ENCODE measurements at places on chromosomes 4 and X.

DNA sequence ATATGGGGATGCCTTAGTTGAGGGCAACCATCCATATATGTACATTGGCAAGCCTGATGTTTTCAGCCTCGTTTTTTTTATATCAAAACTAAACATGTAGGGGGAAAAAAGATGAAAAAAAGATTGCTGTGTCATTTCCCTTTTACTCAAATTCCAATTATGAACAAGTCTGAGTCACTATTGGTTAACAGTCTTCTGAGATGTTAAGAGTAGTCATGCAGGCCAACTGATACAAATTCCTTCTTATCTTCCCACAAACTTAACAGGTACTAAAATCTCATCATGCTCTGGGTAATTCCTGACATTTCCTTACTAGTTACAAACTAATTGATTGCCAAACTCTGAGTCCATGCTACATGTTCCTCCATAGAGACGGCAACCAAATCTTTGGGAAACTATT lies 222.1 kb downstream of the FRMPD4 start:
- no peak for DNase-seq

DNA sequence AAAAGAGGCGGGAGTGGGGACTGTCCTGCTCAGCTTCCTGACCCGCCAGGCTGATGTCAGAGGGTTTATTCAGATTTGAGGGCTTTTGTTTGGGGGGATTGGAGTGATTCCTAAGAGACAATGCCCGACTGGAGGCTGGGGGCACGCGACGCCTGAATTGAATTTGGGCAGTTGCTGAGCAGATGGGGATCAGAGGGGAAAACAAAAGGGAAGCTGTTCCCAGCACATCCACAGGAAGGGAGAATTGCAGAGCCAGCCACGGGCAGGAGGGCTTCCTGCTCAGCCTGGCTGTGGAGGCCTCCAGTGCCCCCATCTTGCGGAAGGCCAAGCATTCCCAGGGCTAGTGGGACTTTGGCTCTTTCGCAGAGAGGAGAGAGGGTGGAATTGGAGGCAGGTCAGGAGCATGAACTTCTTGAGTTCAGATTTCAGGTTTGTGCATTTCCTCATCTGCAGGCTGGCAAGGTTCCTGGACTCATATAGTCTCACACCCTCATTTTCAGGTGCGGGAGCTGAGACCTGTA lies 162.8 kb downstream of the NHS start:
- DNase-seq, result no peak

DNA sequence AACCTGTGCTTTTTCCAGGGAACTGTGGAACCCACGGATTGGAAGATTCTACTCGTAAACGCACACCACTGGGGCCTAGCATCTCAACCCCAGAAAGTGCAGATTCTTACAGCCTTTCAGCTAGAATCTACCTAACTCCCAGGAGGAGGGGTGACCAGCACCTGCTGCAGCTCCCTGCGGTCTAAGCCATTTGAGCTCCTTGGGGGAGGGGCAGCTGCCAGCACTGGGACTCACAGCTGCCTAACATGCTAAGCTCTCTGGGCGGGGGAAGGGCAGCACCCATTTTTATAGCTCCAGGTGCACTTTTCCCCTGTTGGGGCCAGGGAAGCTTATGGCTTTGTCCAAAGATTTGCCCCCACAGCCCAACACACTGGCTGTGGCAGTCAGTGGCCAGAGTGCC lies 595.7 kb upstream of the EPHA5 start:
- DNase-seq, result no peak

DNA sequence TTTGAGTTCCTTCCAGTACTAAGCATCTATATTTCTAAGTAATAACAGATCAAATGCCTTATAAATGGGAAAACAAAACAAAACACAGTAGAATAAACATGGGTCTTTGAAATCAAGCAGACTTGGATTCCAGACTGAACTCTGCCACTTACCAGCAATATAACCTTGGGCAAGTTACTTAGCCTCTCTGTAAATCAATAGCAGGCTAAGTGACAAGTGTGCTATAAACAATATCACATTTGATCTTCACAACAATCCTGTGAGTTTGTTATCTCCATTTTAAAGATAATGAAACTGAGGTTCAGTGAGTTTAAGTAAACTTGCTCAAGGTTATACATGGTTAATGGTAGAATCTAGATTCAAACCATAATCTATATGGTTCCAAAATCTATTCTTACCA lies 165.8 kb downstream of the GPC3 start:
- no peak for DNase-seq

GRCh38 chr4:54228961-54229501 lies at the start of gene PDGFRA:
TSS of gene PDGFRA (plus strand) at chr4:54229293. CDS start at chr4:54258769, 29,476 bp downstream.
- no peak for DNase-seq

GRCh38 chr4:129282293-129282692 lies 186.3 kb downstream of the C4orf33 start:
- DNase-seq, result no peak

- DNase-seq, result no peak
Measured at GRCh38 chr4:155234206-155234605, 25.8 kb downstream of the NPY2R start.

DNA sequence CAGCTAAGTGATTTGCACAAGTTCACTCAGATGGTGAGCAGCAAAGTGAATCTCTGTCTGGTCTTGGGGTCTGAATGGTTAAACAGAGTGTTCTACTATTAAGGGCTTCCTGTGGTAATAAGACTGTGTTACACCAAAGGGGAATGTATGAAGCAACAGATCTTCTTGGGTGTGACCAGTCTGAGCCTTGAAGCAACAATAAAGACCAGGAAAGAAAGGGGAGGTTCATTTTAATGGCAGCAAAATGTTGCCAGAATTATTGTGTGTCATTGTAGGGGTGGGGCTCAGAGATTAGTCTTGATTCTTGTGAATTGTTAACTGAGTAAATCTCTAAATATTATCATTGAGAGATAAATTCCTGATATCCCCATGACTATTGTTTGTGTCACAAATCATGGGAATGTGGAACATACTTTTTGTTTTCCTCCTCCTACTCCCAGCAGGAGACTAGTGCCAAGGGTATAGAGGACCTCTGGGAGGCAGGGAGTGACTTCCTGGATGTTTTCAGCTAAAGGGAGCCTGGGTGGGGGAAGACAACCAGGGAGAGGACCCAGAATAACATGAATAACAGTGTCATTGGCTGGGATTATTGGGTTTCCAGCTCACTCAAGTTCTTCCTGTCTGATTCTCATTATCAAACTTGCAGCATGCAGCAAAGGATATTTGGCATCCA lies 141.4 kb upstream of the PAK3 start:
- no peak for DNase-seq

- no peak for DNase-seq
Measured at GRCh38 chr4:114435116-114435515, 163.5 kb upstream of the UGT8 start.

DNA sequence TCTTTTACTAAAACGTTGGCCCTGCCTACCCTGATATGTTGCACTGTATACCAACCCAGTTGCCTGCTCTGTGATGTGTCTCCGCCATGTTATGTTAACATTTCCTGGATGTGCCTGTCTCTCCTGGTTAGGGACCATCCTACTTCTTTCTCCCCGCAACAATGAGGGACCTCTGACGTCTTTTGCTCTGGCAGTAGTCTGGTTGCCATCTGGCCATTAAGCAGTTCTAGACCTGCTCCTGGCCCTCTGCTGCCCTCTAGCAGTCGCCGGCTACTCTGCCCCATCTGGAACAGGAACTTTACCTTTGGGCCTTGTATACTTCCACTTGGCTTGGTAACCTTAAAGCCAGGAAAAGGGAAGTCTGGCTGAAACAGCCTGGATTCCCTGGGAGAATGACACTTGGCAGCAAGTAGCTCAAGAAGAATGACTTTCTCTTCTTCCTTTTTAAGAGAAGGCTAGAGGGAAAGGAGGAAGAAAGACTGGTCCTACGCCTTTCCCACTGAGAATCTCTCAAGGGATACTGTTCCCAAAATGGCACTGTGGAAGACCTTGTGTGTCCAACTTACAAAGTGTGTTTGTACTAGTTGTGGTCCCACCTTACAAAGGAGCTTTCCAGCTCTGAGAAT lies 63.5 kb downstream of the GPC3 start:
- peak; percentile 57 for DNase-seq

DNA sequence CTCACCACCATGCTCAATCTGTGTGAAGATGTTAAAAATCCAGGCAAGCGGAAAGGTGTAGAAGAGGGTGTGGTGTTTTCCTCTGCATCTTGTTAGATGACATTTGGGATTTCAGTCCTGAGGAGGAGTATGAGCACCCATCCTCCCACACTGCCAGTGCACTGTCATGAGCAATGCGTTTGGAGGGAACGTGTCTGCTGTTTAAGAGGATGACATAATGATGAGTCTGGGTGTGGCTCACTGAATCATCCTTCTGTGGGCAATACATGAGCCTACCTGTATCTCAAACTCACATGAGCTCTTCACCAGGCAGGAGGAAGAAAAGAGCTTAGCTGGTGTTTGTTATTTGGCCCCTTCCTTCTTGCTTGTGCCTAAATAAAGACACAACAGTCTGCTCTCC lies 67.9 kb upstream of the ARX start:
- no peak for DNase-seq

DNA sequence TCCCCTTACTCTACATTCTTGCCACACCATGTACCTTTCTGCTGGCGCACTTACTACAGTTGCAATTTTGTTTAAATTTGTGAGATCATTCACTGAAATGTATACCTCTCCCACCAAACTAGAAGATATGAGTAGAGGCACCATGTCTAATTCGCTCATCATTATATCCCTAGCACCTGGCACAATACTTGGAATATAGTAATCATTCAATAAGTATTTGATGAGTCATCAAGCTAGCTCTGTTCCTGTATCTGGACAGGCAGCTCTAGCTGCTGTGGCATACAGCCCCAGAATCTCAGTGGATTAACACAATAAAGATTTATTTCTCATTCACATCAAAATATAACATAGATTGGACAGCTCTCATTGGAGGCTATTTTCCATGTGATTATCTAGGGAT lies 245.9 kb downstream of the IDS start:
- no peak for DNase-seq

DNA sequence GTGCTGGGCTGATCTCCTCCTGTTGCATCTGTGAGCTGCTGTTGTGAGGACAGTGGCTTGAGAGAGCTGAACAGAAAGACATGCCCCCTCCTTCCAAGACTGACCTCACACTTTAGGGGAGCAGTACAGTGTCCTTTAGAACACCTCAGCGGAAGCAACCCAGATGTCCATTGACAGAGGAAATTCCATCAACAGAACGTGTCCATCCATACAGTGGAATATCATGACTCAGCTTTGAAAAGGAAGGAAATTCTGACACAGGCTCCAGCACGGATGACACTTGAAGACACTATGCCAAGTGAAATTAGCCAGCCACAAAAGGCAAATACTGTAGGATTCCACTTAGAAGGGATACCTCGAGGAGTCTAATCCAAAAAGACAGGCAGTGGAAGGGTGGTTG lies 103.5 kb downstream of the GPR143 start:
- DNase-seq, result no peak

GRCh38 chr4:110058677-110059076 lies 139.7 kb downstream of the ELOVL6 start:
- DNase-seq, result no peak

DNA sequence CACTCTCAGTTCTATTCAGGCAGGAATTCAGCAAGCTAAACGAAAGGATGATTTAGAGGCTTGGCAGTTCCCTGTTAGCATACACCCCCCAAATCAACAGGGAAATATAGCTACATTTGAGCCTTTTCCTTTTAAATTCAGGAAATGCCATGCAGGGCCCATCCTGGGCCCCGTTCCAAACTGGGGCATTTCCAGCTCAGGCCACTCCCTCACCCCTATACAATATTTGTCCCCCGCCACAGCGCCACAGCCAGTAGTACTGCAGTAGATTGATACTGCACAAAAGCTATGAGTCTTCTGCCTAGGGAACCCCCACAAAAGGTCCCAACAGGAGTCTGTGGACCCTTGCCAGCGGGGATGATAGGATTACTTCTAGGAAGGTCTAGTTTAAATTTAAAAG lies 102.0 kb upstream of the MAPK10 start:
- DNase-seq, result no peak

DNA sequence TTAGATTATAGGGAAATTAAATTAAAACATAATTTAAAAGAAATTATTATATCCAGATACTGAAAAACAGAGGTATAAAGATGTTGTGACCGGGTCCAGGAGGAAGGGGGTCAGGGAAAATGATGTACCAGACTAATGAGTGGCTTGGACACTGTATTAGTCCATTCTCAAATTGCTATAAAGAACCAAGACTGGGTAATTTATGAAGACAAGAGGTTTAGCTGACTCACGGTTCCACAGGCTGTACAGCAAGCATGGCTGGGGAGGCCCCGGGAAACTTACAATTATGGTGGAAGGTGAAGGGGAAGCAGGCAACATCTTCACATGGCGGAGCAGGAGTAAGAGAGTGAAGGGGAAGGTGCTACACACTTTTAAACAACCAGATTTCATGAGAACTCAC lies 3.4 kb upstream of the FAM9B start:
- DNase-seq, result no peak

DNA sequence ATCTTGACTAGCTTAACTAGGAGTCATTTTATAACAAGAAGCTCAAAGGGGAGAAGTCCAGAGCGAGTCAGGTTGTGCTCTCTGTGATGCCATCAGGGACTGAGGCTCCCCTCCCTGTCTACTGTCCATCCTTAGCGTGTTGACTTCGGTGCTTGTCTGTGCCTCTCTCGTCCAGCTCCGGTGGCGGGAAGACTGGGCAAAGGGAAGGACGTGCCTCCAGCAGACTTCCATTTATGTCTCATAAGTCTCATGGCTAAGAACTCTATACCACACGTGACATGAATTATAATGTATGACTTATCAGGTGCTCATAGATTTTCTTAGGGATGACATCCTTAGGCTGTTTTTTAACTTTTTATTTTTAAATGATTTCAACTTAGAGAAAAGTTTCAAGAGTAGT lies 92.6 kb upstream of the TLR2 start:
- DNase-seq, result no peak

DNA sequence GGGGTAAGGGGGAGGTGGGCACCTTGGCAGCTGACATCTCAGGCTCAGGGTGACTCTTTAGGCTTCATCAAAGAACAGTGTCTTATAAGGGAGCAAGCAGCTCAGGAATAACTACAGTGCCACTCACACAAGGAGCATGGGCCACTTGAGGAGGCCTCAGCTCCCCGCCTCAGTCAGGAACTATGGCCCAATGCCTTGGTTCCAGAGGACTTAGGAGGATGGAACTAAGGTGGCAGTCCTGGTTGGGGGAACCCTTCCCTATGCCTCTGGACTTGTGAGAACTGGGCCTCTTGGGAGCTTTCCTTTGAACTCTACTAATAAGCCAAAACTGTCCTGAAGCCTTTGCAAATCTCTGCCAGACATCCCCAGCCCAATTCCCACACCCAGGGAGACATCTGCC lies 160.6 kb downstream of the EFNB1 start:
- no peak for DNase-seq

DNA sequence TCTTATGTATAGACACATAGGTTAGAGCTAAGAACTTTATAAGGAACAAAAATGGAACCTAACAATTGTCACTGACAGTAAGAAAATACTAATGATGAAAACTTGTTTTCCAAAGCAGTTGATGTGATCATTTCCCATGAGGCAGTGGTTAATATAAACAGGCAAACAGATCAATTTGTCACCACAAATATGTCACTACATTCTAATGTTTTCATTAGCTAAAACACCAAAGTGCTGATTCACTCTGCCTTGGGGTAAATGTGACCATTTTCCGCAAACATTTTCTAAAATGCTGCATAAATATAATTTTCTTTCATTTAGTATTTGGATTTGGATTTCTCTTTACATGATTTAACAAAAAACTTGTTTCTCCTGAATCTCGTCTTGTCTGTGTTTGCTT lies 408.9 kb upstream of the CTSO start:
- no peak for DNase-seq

GRCh38 chr4:52421811-52422213 lies 237.3 kb downstream of the USP46 start:
- no peak for DNase-seq

- peak; percentile 47 for DNase-seq
Measured at GRCh38 chr4:73434311-73434710, 1.7 kb upstream of the AFP start.

GRCh38 chrX:68461093-68461492 lies 27.8 kb upstream of the OPHN1 start:
- no peak for DNase-seq
